ENCODE measurements at places on chromosomes 2 and 18.

DNA sequence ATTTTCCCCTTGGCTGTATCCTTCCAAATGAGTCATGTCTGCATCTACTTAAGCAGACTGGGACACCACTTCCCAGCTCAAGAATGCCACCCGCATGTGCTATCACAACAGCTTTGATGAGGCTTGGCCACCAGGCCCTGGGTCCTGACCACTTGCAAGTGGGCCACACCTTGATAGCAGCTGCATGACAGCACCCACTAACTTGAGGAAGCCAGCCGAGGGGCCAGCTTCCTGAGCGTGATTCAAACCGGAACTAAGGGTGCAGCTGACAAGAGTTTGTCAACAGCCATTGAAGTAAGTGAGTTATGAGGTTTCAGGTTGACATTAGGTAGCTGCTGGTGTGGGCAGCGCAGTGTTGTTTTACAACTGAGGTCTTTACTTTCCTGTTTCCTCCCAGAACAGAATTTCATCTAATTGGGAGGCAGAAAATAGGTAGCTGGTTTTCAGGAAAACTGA is 54.4 kb downstream of the EPHA4 start:
- DNase-seq = peak; percentile 33

GRCh38 chr18:78620326-78620725 is 359.3 kb upstream of the SALL3 start:
- DNase-seq = no peak

- no peak for DNase-seq
Measured at GRCh38 chr2:226600184-226600583, 199.4 kb downstream of the IRS1 start.

GRCh38 chr2:121149384-121149783 is 135.6 kb downstream of the TFCP2L1 start:
- DNase-seq = no peak

DNA sequence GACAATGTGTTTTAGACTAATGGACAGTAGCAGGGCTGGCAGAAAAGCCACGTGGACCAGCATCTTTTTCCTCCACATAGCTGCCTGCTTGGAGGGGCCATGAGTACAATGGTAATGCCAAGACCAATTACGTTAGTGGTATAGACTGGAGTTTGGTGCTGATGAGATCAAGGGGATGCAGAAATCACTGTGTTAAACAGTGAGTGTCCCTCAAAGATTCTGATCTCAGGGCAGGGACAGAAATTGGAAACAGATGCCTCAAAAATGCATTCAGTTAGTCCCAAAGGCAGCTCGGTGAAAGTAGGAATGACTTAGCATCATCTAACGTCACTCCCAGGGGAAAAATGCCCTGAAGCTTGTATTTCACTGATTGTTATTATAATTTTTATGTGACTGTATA is 72.4 kb downstream of the SLC16A14 start:
- DNase-seq = no peak

- no peak for DNase-seq
Measured at GRCh38 chr2:137677466-137677865, 286.8 kb upstream of the HNMT start.

DNA sequence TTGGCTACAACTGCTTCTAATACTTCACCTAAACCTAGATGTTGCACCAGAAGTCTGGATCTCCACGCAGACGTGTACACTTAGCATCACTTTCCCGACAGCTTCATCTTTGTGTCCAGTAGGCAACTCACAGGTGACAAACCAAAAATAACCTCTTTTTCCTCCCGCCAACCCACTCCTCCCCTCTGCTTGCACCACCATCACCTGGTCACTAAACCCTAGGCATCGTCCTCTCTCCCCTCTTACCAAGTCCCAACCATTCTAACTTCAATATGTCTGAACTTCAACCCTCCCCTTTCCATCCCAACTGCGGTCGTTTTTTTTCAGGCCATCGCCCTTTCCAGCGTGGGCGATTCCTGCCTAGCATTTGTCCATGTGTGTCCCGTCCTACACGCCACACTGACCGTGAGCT is 413 bp upstream of the CHMP3 start:
- DNase-seq = no peak

DNA sequence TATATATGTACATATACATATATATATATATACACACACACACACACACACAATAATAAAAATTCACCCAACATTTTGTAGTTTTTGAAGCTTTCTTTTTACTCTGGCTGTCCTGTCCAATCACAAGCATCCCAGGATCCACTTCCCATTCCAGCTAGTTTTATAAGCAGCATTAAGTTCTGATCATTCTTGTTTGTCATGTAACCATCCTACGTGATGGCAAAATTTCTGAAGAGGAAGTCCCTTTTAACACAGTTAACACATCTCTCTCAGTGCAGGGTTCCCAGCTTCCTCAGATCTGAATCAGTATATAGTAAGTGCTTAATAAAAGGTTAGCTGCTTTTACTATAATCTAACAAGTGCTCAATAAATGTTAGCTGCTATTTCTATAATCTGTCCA is 26.4 kb downstream of the MYOM1 start:
- no peak for DNase-seq

DNA sequence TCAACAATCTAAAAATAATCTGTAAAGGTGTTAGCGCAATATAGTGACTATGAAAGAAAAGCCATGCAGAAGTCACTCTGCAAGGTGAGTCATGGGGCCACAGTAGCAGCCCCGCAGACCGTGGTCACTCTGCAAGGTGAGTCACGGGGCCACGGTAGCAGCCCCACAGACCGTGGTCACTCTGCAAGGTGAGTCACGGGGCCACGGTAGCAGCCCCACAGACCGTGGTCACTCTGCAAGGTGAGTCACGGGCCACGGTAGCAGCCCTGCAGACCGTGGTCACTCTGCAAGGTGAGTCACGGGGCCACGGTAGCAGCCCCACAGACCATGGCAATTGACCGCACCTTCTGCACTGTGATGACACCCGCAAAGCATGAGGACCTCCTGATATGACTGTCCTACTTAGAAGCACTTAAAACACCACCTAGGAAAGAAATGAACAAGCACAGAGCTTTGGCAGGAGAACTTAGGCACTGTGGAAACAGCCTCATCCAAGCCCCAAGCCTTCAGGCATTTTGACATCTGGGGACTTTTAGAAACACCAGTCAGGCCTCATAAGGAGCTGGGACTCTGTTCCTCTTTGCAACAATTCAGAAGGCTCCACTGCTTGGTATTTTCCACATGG is 70.1 kb downstream of the LDLRAD4 start:
- DNase-seq = no peak

- DNase-seq = no peak
Measured at GRCh38 chr2:68807821-68808266, 63.4 kb downstream of the BMP10 start.

GRCh38 chr2:66536997-66537396 is 102.1 kb downstream of the MEIS1 start:
- no peak for DNase-seq

DNA sequence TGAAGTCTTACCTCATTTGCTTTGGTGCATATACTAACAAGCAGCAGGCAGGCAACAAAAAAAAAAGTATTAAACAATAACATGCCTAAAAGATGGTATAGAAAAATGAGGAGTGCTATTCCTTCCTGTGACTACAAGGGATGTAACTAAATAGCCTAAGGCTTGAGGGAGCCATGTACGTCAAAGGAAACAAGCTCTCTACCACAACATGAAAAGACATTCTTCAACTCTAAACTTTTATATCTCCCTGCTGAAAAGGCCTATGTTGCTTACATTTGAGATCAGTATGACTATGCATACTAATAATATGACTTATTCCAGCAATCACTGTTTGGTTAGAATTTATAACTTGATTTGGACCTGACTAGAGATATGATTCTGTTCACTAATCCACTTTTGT is 347.9 kb downstream of the ADCYAP1 start:
- DNase-seq = no peak

DNA sequence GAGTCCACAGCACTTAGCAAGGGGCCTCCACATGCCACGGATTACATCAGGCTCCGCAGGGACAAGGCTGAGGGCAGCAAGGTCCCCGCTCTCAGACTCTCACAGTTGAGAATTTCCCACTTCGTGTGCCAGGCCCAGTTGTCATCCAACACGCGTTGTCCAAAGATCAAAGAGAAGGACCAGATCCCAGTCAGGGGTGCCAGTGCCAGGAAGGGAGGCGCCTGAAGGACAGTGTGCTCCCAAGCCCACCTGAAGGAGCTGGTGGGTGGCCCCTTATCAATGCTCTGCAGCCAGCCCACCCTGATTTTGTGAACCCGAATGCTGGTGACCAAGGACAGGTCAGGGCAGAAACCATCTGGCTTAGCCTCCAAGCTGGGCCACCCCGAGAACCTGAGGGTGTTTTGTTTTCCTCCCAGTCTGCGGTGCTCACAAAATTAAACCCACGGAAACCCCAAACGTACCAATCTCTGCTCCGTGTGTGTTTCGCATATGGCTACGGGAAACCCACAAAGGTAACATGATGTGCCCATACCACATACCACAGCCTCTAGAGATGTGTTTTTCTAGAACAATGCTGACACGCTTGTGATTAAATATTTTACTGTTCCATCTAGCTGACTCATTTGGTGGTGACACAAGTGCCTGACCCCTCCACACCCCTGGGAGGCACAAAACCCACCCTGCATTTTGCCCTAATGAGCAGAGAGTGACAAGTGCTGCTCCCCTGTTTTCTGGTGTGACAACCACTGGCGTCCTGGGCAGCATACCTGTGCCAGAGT is 24.5 kb downstream of the CRACDL start:
- DNase-seq = no peak

DNA sequence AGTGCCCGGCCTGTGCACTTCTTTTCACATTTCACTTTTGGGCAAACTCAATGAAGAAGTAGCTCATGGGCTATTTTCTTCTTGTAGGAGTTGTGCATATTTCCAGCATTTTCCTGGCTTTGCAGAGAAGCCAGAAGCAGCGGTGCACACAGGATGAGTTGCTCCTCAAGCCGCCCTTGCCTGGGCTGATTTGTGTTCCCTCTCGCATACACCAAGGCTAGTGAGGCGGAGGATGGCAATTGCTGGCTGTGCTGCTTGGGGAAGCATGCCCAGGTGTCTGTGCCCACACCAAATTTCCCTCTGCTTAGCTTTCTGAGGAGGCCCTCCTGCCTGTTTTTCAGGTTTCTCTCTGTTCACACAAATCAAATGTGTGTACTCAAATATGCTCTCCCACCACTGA is 85.4 kb upstream of the TMEM200C start:
- no peak for DNase-seq

DNA sequence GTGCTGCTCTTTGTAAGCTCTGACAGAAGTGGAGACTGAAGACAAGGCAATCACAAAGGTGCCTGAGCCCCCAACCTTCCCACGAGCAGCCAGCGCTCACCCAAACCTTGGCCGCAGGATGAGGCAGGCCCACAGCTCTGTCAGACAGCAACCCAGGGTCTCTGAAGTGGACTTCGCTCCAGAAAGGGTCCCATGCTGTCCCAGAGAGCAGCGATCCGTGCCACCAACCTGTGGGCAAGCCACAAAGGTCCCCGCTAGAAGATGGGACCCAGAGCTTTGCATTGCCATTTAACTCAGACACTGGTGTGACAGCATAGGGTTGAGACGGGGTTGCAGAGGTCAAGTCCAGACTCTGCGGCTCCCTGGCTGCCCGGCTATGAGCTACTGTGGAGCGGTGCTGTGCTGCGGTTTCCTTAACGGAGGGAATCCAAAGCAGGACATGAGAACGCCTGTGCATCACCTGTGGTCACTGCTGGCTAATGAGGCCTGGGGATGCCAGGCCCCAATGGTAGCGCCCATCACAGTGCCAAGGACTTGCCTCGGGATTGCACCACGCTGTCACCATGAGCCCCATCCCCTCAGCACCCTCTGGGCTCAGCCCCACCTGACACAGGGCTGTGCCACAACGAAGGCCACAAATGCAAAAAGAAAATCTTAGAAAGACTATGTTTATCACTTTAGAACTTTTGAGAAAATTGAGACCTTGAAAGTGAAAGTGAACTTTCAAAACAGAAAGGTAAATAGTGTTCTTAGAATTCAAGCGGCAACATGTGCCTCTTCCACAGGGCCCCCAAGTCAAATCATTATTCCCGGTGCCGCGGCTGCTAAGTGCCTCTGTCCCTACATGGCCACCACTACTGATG is 103.4 kb downstream of the HDAC4 start:
- no peak for DNase-seq

DNA sequence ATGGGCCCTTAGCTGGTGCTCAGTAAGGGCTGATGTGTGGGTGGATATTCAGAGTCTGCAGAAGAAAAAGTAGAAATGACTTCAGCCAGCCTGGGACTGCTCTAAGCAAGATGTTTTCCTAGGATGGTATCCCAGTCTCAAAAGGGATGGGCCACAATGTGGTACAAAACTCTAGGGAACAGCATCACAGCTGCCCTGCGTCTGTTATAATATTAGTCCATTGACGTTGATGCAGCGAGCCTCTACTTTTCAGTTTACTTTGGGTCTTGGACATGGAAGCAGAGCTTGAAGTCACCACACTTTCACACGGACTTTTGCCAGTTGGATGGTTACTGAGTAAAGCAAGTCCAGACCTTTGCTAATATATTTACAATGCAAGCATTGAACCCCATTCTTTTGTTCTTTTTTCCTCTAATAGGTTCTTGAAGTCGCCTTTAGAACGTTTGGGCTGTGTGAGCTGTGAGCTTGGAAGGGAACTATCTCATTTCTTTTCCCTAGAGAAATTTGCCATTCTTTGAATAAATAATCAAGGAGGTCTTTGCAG is 105.7 kb downstream of the RDH14 start:
- no peak for DNase-seq

DNA sequence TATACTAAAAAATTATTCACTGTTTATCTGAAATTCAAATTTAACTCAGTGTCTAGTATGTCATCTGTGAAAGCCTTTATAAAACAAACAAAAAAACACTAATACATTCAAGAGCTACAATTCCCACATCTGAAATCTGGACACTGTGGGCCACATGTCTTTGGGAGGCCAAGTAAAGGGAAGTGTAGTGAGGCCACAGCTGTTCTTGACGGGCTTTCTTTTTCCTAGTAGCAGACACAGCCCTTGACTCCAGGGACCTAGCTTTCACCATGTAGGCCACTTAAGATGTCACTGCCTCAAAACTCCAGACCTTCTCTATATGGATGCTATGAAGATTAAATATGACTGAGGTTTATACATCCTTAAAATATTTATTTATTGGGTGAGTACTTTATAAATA is 91.1 kb downstream of the RBMS1 start:
- no peak for DNase-seq

- DNase-seq = no peak
Measured at GRCh38 chr2:169462896-169463695, 16.2 kb upstream of the BBS5 start.

GRCh38 chr18:58908006-58908405 is 43.3 kb downstream of the ZNF532 start:
- DNase-seq = no peak
